ENCODE measurements at places on chromosomes 2 and 18.
A peak's percentile ranks its signal among the peaks of the same experiment; 100 is the strongest.

- no peak for DNase-seq
Observed at GRCh38 chr18:25935356-25935755, 155.1 kb downstream of the SS18 start.

DNA sequence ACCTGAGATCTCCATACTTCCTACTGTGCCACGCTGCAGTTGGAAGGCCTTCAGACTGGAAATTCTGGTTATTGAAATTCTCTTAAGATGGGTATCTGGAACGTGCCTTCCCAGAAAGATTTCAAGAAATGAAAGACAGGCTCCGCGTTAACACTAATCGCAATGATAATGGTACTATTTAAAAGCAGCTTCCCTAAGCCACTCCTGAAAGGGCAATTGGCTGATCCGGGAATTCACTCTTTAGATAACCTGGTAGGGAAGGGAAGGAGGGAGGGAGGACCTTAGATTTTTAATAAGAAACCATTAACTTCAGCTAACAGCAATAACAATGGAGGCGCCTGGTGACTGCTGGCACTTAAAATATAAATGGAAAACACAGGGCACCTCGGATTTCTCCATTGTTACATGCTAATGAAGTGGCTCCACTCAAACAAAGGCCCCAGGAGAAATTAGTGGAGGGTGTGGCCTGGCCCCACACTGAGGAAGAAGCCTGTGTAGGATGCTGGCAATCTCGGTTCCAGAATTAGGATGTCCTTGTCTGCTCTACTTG lies 22.5 kb upstream of the MTA3 start:
- no peak for DNase-seq

DNA sequence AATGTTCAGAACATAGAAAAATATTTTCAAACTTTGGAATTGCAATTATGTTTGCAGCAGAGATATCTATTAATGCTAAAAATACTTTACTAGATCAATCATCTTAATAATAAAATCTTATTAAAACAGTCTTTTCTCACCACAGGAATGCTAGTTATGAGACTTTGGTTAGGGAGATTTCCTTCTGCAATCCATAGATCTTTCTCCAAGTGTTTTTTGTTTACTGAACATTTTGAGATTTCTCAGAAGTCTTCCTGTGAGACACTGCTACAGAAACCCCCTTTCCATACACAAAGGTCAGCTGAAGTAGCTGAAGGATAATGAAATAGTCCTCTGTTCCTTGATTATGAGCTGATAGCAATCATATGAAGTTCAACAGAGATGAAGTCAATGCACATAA lies 59.4 kb upstream of the RAPH1 start:
- no peak for DNase-seq

GRCh38 chr2:85804583-85804982 lies 50.8 kb downstream of the ATOH8 start:
- peak; percentile 11 for DNase-seq

DNA sequence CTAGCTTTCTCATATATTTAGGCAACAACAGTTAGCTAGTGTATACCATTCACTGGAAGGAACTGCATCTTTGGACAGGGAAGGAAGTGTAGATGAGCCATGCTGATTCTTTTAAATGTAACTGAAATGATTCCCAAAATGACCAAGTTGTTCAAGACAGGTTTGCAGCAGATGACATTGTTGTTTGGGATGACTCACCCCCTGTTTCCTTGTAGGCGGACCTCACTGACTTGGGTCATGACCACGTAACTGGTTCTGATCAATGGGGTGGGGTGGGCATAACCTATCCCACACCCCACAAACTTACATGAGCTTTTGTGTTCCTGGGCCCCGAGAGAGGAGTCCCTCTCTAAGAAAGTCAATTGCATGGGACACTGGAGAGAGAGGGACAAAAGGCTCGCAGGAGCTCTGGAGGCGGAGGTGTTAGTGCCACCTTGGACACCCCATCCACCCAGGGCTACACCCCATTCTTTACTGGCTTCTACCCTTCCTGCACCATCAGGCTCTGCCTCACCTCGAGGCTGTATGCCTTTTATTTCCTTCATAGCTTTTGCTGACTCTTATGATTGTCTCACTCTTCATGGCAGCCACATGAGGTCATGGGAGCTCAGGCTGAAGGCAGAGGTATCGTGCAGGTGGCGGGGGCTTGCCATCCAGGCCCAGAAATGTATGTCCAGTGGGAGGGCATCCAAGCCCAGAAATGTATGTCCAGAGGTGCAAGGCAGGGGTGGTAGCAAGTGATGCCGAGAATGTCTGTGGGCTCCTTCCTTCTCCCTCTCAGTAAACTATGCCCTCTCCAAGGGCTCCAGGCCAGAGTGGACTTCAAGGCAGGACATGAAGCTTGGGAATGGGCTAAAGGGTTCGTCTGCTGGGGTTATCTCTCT lies 108.0 kb downstream of the TWIST2 start:
- no peak for DNase-seq

GRCh38 chr2:157271590-157272203 lies 14.2 kb downstream of the GALNT5 start:
- DNase-seq = no peak

Data from CD4-positive, alpha-beta T cell (primary cell).